ENCODE measurements at places on chromosomes 7 and 10.

DNA sequence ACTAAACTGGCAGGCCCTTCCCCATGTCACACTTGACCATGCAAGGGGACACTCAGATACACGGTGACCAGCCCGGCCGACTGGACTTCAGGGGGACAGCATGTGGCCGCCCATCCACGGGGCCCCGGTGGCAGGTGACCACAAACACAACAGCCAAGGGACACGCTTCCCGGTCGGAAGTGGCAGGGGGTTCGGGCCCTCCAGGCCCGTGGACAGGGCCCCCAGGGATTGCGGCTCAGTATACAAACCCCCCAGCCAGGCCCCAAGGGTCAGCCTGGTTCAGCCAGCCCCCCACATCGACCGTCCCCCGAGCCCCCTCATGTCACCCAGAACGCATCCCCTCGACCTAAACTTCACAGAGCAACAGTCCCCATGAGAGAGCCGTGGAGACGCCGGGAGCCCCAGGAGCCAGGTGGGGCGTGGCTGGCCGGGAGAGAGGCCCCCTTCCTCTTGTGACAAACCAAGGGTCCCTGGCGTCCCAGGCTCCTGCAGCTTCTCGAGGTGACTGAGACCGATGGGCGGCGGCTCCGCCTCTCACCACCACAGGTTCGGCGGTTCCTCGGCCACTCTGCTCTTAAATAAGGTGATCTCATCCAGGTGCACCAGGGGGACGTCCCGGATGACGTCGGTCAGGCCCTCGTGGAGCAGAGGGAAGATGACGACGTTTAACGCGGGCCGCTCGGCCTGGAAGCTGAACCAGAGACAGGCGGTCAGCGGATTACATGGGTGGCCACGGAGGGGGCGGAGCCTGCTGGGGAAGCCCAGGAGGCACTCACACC, 57.8 kb upstream of the TNRC18 start:
- no peak for DNase-seq

- DNase-seq, result no peak
These were observed 57.1 kb upstream of the IGFBP3 start for GRCh38 chr7:45978010-45978681.

- DNase-seq, result no peak
These were observed 1017.0 kb upstream of the KCND2 start for GRCh38 chr7:119256001-119256400.

DNA sequence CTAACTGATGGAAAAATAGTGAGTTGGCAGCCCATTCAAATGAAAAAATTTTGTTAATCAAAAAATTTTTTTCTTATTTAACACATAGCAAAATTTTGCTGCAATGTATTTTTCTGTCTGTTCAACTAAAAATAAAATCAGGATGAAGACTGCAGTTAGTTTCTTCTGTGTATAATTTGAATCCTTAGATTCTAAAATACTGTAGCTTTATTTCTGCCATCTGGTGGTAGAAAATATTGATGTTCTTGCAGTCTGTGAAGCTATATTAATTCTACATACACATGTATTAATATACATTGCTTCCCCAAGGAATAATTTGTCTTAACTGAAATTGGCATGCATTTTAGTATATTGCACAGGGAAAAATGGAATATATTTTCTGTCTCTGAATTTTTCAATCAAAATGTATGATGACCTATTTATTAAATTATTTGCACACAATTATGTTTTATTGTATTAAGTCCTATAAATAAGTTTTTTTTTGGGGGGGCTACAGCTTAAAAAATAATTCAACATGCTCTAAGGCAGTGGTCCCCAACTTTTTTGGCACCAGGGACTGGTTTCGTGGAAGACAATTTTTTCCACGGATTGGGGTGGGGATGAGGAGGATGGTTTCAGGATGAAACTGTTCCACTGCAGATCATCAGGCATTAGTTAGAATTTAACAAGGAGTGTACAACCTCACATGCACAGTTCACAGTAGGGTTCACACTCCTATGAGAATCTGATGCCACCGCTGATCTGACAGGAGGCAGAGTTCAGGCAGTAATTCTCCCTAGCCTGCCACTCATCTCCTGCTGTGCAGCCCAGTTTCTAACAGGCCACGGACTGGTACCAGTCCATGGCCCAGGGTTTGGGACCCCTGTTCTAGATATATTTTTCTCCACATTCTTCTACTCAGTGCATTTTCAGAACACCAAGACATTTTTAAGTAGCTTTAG, 119.4 kb downstream of the GNAT3 start:
- DNase-seq, result no peak

- no peak for DNase-seq
These were observed 23.4 kb upstream of the NME8 start for GRCh38 chr7:37825038-37825437.

GRCh38 chr10:125455855-125456254, 227.1 kb downstream of the TEX36 start:
- no peak for DNase-seq

DNA sequence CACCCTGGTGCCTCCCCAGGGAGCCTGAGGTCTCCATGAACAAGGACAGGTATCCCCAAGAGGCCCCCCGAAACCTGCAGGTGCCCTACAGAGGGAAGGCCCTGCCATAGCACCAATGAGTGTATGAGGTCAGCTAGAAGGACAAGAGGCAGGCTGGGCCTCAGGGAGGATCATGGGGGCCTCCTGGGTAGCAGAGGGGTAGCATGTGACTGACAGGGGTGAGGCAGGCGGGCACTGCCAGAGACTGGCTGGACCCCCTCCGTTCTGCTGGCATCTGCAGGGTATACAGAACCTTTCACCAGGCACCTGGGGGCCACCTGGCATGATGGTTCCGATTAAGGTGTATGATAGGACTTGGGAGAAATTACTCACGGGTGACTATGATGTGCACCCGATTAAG, 79.2 kb upstream of the KCTD7 start:
- no peak for DNase-seq

All from T-helper 9 cell (primary cell).